ENCODE measurements at places on chromosomes 3 and 15.

GRCh38 chr3:151395806-151396205 is 11.3 kb upstream of the P2RY12 start:
- peak; percentile 85 for DNase-seq

DNA sequence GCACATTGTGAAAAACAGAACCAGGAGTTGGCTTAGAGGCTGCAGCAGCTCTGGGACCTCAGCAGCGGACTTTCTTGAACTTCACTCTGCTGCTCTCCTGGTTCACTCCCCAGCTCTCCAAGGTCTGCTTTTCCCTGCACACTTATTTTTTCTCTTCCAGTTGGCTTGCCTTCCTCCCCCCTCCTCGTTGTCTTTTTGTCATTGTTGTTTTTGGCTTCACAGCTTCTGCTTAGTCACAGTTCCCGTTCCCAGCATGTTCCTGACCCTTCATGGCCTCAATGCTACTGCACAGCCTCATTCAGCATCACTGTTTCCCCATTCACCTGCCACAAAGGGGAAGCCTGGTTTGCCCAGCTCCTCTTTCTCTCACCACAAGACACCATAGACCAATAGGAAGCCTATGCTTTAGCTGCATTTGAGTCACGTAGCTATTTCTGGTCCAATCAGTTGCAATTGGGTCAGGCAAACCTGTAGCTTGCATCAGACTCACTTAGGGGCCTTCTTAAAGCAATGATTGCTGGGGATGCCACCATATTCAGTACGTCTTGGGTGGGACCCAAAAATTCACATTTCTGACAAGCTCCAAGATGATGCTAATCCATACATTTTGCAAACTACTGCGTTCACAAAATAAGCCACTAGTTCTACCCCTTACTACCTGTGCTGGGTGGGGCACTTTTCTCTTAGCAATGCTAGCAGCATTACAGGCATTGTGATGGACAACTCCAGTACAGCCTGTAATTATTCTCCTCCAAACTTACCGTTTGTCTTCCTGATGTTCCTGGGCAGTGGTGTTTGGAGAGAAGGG is 7.8 kb upstream of the SUMF1 start:
- DNase-seq = peak; percentile 99

- DNase-seq = no peak
These were observed 51.2 kb downstream of the GASK1A start for GRCh38 chr3:43030162-43030935.

DNA sequence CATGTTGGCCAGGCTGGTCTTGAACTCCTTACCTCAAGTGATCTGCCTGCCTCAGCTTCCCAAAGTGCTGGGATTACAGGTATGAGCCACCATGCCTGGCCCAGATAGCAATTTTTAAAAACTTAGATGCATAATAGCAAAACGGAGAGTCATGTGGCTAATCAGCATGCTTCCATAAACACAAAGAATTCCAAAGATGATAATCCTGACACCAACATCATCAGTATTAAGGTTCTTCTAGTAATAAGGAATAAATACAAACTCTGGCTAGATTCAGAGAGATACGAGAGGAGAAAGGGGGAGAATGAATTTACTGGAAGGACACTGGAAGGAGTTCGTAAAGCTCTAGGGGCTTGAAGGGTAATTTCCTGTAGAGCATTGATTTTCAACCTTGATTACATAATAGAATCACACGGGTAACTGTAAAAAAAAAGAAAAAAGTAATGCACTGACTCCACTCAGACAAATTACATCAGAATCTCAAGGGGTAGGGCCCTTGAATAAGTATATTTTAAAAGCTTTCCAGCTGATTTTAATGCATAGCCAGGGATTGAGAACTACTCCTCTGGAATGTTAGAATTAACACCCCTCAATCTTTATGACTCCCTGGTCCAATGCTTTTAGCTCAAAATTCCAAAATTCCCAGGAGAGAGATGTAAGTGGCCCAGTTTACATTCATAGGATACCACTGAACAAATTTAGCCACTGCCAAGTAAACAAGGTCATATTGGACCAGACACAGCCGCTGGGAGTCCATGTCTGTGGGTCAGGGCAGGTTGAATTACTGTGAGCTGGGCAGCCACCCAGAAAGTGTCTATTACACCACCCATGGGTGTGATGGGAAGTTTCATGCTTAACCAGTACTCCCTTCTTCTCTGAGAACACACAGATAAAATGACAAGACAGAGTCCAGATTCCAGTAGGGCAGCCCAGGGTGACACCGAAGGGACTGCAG is 243.9 kb downstream of the TBL1XR1 start:
- no peak for DNase-seq

- no peak for DNase-seq
These were observed 7.2 kb downstream of the FEM1B start for GRCh38 chr15:68284616-68285258.

DNA sequence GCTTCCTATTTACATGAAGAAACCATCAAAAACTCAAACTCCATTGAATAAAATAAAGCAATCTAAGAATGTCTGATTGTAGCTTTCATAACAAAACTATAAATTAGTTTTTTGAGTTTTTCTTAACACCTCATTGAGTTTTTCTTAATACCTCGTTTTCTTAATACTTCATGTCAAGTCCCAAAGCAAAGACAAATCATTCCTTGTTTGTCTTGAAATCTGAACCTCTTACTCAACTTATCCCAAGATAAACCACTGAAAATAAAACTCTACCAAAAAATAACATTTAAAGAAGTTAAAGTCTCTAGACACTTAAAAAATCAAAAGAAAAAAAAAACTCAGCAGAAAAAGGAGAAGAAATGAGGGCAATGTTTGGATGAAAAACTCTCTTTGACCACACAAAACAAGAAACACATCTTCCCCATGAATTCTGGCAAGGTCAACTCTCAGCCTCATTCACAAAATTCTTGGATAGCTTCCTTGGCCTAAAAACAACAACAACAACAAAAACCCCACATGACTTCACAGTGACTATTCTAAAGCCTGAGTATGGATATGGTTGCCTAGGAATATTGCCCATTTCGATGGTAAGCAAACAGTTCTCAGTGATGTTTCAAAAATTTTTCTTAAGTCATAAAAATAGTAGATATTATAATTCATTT is 38.2 kb downstream of the TMCC1 start:
- DNase-seq = no peak

- DNase-seq = no peak
These were observed 67.6 kb upstream of the GCNT3 start for GRCh38 chr15:59543721-59544547.

GRCh38 chr3:114308830-114309229 is 15.0 kb downstream of the TIGIT start:
- no peak for DNase-seq

GRCh38 chr3:101667331-101667730 is 9.6 kb downstream of the ZBTB11 start:
- no peak for DNase-seq

GRCh38 chr3:12228461-12228860 is 60.4 kb upstream of the PPARG start:
- no peak for DNase-seq

GRCh38 chr15:28873585-28874190 is 12.1 kb upstream of the APBA2 start:
- DNase-seq = no peak

- DNase-seq = no peak
These were observed 14.5 kb downstream of the LAMP3 start for GRCh38 chr3:183148056-183148455.

GRCh38 chr3:184954251-184954650 is 142.3 kb downstream of the VPS8 start:
- DNase-seq = no peak

DNA sequence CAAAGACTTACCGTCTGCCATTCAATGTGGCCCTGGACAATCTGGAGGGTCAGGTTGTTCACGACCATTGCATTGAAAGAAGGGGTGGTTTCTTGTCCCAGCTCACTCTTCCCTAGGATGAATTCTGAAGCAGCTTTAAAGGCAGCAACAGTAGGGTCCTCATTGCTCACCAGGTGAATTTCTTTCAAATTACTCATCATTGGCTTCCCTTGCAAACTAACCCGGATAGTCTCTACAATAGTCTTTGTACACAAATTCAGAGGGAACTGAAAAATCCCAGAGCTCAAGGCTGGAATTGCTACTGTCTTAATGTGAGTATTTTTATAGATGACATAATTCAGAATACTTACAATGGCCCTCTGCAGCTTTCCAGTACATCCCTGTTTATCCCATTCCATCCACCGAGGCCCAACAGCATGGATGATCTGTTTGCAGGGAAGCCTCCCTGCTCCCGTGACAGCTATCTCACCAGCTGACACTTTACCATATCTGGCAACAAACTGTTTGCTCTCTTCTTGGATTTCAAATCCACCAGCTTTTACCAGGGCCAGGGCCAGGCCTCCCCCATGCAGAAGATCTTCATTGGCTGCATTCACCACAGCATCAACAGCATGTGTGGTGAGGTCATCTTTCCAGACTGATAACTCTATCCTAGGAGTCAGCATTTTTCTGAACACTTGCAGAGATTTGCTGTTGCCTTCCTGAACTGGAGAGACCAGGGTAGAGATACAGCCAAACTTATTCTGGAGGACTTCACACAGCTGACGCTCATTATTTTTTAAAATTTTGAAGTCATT is 8.6 kb downstream of the PARP9 start:
- no peak for DNase-seq

DNA sequence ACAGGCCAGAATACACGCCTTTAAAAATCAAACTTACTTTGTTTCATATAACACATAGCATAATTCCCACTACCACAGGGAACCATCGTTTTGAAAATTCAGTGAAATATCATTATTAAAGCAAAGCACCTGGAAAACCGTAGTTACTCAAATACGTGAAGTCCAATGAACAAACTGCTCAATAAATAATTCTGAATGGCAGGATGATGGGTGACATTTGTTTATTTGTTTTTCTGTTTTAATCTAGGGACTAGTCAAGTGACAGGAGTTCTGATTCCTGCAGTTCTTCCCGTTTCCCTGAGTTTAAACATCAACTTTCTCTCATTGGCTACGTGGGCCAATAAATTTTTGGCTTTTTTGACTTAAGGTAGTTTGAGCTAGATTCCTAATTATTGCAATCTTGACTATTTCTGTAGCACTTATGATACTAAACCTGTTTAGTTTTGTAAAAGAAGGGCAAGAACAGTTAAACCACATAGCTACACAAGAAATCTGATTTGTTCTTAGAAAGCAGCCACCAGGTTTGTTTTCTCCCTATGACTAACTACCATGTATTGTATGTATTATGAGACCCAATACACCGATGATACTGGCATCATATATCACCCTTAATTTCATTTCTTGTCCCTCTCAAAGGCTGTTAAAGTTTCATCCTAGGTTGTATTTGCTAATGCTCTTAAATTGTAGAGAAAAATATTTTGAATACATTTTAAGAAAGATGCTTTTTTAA is 411.2 kb downstream of the SHQ1 start:
- no peak for DNase-seq

- no peak for DNase-seq
These were observed 13.2 kb downstream of the HPS3 start for GRCh38 chr3:149142682-149143081.

- DNase-seq = no peak
These were observed 18.3 kb upstream of the EHD4 start for GRCh38 chr15:41990691-41991090.

- no peak for DNase-seq
These were observed 89.0 kb downstream of the GHSR start for GRCh38 chr3:172359231-172359630.

- DNase-seq = no peak
These were observed 6.4 kb upstream of the IGF2BP2 start for GRCh38 chr3:185831195-185831594.

- no peak for DNase-seq
These were observed 19.8 kb upstream of the NUDT16 start for GRCh38 chr3:131361464-131362421.

DNA sequence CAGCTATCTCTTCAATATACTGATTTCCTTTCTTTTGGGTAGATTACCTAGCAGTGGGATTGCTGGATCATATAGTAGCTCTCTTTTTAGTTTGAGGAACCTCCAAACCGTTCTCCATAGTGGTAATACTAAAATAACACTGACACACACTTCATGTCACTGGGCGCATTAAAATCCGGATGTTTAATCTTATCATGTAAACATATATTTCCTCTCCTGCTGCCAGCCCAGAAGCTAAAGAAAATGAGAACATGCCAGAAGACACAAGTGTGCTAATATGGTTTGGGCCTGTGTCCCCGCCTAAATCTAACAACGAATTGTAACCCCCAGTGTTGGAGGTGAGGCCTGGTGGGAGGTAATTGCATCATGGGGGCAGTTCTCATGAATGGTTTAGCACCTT is 23.6 kb upstream of the KCNMB2 start:
- DNase-seq = no peak

DNA sequence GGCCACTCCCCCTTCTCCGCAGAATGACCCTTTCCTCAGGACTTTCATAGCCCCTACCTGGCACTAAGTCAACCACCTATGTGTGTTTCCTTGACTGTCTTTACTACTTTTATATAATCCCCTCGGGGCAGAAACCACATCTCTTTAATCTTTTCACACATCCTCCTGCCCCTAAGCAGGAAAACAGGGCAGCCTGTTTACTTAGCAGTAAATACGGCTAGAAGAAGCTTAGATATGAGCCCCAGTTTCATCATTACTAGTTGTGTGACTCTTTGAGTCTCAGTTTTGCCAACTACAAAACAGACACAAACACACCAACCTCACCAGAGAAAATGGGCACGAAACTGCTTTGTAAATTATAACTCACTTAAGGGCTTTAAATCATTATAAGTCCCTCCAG is 98.3 kb downstream of the CYP19A1 start:
- no peak for DNase-seq

- DNase-seq = peak; percentile 43
These were observed 22.7 kb upstream of the PIAS1 start for GRCh38 chr15:68031404-68031803.

GRCh38 chr3:128910006-128910405 is 30.6 kb downstream of the ACAD9 start:
- DNase-seq = no peak

DNA sequence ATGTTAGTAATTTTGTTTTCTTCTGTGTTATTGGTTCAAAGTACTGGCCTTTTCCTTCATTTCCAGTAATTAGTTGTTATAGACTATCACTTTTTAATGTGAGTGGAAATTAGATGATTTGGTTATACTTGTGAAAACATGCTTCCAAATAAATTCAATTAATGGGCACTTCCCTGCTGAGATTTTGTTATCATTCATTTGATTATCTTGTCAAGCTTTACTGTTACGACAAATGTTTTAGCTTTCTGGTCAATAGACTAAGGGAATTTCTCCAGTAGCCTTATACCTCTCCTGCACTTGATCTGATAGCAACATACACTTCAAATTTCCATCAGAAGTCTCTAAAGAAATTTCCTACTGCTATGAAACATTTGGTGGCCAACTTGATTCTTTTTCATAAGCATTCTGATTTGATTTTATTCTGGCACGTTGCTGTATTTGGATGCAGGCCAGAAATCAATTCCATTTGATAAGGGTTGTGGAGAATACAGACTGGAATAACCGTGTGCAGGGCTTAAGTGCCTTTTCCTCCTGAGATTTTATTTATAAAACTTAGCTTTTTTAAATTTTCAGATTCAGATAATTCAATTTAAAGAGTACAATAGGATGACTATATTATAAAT is 573.8 kb upstream of the NAALADL2 start:
- DNase-seq = no peak

GRCh38 chr15:75446151-75446550 is 5.3 kb downstream of the SIN3A start:
- no peak for DNase-seq

Measured in AML-193 (cell line).